ENCODE measurements at places on chromosomes 7 and 10. TPM values are rescaled to one million over a fixed set of nuclear protein-coding genes. Genes with fewer than 3 reads are reported as not detected.
A peak's percentile ranks its signal among the peaks of the same experiment; 100 is the strongest.

- DNase-seq: no peak
These were observed 873.5 kb downstream of the REEP3 start for GRCh38 chr10:64394744-64395143.

GRCh38 chr10:101903827-101904550 is 60.4 kb upstream of the KCNIP2 start:
- DNase-seq: no peak

TUBB8 gene
- 0.11 TPM for total RNA-seq

ASZ1 gene
- not detected for total RNA-seq

- DNase-seq: peak; percentile 92
These were observed at the start of gene BICC1 for GRCh38 chr10:58512491-58513187. Gene BICC1, plus strand, starts transcription at chr10:58512872. Its CDS starts 272 bp downstream, at chr10:58513144.

DNA sequence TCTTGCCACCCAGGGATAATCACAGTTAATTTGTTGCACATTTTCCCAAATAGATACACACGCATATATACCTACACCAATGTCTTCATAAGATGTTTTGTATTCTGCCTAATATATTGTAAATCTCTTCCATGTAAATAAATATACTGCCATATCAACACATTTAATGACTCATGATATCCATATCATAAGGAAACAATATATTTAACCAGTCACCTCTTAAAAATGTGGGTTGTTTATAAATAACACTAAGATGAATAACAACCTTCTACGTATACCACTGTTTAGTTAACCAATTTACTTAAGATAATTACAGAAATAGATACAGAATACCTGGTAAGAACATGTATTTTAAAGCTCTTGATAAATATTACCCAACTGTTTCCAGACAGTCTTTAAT is 38.2 kb downstream of the ELAPOR2 start:
- no peak for DNase-seq

- DNase-seq: no peak
These were observed 18.1 kb upstream of the TFAM start for GRCh38 chr10:58367069-58367468.

DNA sequence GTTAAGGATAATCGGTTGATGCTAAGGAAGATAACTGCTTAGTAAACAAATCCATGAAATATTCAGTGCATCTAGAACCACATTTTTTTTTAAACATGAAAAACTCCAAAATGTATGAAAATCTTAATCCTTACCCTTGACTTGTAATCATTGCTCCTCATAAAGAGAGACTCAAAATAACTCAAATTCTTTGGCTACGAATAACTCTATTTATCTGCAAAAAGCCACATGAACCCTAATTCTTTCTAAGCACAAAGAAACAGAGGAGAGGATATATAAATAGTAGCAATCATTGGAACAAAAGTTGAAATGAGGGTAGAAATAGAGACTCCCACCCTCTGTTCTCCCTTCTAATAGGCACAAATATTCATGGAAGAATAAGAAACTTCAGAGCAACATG is 40.2 kb downstream of the ANK3 start:
- no peak for DNase-seq

DNA sequence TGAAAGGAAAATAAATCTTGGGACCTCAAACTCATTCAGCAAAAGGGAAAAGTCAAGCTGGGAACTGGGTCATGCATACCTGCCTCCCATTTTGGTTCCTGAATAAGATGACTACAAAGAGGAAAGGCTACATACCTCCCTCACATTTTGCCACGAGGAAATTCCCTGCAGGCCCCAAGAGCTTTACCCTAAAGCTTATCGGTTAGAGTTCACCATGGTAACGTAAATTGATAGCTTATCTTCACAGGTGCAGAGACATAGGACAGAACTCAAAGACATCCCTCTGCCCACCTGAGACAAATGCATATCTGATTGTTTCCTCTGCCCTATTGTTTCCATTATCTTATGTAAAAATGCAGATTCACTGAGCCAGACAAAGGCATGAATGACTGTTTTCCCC is 31.5 kb upstream of the GRB10 start:
- no peak for DNase-seq

GRCh38 chr10:52597189-52597863 is 175.3 kb downstream of the MBL2 start:
- no peak for DNase-seq

GRCh38 chr10:104054430-104054829 is 31.2 kb downstream of the COL17A1 start:
- no peak for DNase-seq

GRCh38 chr10:52400562-52400961 is 86.5 kb downstream of the DKK1 start:
- DNase-seq: no peak

OGDHL gene
- 23.2 TPM for total RNA-seq

DNA sequence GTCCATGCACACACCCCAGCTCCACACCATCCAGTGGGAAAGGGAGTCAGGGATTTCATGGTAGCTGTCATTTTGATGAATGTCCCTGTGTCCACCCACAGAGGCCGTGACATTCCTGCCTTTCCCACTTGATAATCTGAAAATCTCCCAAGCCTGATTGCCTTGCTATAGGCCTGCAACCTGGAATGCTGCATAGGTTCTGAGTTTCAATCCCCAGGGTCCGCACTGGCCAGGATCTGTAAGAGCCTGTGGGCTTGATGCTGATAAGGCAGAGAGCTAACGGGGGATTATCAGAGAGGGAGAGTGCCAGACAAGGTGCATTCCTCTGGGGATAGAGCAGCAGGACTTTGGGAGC is 57.5 kb downstream of the RBM20 start:
- DNase-seq: no peak

DNA sequence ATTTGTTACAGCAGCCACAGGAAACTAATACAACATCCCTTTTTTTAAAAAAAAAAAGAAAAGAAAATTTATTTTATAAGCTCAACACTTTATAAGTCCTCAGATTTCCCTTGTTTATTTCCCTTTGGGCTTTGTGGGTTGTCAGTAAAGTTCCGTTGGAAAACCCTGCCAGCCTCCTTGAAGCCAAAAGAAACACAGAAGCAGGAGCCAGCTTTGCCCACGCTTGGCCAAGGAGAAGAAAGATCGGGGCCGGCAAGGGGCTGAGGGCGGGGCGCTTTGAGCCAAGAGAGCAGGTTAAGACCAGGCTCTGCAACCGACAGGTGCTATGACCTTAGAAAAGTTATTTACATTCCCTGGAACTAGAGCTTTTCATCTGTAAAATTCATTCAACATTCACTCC is 72.7 kb downstream of the RGS10 start:
- DNase-seq: no peak

DNA sequence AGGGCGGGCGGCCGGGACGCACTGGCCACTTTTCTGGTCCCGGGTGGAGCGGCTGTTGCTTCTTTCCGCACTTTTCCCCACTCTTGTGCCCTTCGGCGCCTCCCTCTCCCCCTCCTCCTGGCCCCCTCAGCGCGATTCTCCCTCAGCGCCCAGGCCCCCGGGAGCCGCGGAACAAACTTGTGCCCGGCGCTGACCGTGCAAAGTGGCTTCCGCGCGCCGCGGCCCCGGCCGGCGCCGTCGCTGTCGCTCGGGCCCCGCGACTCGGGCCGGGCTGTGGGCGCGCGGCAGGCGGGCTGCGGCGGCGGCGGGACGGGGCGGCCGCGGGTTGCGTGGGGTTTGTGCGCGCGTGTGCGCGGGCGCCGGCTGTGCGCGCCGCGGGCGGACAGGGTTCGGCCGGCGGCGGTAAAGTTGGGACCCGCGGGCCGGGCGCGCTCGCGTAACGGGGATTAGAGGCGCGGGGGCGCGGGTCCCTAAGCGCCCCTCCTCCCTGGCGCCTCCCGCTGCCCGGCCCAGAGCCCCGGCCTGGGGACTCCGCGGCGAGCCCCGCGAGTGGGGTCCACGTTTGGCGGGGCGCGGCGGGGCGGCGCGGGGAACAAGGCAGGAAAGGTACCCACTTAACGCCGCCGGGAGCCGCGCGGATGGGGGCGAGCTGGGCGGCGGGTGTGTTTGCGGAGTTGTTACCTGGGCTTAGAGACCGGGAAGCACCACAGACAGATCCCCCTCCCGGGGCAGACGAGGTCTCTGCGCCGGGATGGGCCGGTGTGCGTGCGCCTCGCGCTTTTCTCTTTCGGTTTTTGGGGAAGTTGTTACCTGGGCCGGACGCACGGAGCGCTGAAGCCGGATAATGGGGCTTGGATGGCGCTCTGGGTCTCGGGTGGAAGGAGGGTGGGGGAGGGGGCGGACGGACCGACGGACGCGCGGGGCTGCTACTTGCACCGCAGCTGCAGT is 860 bp downstream of the ZEB1 start:
- DNase-seq: no peak

ASIC3 gene
- total RNA-seq: 1.5 TPM

DNA sequence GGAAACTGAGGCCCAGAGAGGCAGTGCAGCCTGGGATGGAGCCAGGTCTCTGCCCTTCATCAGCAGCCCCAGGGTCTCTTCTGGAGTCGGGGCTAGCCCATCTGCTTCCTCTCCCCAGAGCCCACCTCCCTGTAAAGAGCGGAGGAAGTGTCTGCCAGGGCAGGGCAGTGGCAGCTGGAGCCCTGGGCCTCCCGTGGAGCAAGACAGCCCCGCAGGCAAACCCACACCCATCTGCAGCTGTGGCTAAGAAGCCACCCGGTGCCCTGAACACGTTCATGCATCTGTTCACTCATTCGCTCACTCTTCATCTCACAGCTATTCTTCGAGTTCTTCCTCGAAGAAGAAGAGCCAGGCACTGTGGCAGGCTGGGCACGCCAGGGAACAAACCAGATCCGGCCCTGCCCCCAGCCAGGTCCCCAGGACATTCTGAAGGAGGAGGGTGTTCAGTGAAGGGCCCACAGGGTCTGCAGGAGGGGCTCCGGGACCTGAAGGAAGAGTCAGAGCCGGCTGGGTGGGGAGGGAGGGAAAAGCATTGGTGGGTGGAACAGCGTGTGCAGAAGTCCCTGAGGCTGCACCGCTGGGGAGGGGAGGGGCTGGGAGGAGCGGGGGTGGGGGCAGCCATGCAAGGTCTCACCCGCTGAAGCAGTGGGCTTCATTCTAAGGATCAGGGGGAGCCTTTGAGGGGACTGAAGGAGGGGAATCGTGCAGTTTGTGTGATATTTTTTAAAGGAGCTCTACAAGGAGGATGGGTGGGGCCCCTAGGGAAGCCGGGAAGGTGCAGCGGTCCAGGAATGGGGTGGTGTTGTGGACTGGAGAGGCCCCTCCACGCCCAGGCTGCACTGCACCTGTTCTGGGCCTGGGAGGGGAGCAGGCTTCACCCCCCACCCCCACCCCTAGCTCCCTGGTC is 99.1 kb downstream of the UNCX start:
- no peak for DNase-seq

DNA sequence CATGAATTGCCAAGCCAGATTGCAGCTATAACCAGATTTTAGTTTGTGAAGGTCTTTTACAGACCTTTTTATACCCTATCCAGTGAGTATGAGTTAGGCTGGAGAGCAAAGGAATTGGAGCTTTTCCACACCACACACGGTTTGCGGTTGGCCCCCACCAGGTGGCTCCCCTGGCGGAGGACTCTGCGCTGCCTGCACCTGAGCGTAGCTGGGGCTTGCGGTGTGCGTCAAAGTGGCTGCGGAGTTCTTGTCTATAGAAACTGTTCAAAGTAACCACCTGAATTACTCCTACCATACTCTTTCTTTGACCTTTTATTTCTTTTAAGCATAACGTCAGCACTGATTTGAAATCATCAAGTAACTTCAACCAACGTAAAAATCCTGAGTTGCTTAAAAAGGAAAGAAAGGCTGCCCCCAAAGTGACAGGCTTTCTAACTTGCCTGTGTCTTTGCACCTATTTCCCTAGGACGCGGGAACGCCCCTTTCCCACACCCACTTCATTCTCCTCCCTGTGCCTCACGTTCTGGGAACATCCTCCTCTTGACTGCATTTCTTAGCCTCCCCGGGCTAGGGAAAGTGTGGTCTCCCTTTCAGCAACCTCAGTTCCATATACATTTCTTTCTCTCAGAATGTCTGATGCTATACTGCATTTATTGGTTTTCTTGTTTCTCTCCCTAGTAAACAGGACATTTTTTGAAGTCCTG is 47.6 kb upstream of the TMEM72 start:
- DNase-seq: no peak

MMD2 gene
- 10.1 TPM for total RNA-seq

ENTPD1 gene
- 39.6 TPM for total RNA-seq

DNA sequence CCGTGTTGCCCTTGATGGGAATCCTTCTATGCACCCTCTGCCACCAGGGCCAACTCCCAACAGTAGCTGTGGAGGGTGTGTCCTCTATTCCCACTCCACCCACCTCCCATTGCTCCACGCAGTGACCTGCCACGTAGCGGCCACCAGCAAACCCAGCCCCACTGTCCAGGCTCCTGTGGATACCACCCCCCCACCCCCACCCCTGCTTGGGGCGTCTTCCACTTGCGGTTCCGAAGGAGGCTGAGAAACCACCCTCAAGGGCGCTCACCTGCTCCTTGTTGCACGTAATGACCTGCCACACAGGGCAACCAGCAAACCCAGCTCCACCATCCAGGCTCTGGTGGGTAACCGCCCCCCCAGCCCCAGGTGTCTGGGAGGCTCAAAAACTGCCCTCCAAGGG is 72.0 kb downstream of the DIP2C start:
- DNase-seq: no peak

DNA sequence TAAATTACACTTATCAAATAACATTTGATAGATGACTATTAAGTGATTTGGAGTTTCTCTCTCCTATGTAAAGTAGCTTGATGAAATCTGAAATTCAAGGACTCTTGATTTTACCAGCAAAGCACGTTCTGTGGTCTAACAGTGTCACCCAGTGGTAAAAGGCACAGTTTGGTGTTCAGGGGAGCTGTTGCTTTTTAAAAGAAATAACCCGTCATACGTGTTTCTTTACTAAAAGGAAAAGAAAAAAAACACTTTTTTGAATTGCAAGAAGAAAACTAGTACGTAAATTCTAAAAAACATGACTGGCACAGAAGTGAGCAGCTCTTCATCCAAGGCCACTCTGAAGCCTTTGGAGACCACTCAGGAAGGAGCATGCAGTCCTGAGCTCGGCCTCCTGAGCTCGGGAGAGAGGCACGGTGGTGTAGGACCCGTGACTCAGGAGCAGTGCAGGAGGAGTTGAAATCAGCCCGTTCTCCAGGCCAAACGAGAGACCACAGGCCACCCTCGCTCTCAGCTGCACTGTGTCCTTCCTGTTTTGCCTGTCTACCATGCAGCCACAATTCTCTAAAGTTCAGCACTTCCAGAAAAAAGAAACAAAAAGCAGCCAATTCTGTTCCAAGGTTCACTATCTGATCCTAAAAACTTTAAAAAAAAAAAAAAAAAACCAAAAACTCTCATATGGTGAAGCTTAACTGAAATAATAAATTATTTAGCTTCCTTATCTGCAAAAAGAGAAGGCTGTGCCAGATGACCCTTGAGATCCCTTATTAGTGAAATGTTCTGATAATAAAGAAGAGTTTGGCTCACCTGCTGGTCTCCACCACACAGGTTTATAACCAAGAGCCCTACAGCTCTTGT is 212.6 kb upstream of the FRMD4A start:
- peak; percentile 65 for DNase-seq

- no peak for DNase-seq
These were observed 41.3 kb upstream of the HPSE2 start for GRCh38 chr10:99276848-99277486.

WNT8B gene
- total RNA-seq: 0.06 TPM
